ENCODE measurements at places on chromosomes 1 and 21.

GRCh38 chr1:57061369-57061768, 95.6 kb upstream of the C8B start:
- DNase-seq = no peak

DNA sequence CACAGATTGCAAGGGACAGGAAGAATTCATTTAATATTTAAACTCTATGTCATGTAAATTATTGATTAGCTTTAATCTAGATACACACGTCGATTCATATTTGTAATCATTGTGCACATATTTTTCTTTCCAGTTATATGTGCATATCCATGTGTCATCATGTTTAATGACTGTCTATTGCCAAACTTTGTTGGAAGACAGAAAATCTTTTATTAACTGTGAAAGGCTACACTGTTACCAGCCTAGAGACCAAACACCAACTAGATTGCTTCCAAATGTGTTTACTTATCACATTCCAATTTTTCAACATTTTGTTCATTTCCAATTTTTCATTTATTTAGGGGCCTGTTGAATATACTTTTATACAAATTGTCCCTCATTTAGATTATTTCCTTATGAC, 43.2 kb upstream of the CACHD1 start:
- no peak for DNase-seq

DNA sequence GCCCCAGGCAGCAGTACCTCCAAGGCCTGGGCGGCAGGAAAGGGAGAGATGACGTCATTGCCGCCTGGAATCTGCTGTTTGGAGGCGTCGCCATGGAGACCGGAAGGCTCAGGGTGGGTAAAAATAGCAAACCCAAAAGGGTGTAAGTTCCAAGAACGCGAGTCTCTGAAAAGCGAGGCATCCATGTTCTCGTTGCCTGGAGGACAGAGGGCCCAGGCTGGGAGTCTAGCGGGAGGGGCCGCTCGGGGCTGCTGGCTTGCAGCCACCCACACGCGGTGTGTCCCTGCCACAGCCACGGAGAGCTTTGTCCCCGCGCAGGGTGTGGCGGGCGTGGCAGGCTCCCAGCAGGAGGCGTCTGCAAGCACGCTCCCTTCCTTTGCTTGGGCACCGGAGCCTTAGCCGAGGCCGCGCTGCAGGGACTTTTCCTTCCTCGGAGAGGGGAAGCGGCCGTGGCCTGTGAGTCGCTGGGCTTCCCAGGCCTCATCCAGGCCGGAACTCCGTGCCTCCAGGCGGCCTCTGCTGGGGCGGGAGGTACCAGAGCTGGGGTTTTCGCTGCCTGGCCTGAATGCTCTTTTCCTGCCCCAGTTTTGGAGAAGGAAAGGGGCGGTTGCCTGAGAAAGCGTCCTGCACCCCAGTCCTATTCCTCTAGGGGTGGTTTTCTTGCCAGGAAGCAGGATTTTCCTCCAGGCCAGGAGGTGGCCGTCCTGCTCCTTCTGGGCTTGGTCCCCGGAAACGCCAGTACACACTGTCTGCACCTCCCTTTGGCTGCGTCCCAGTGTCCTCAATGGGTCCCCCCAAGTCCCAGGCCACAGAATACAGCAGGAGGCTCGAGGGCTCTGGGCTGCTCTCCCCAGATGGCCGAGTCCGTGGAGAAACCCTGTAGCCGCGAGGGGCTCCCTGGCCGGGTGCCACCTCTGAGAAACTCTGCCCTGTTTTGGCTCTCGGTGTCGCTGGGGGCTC, 15.3 kb upstream of the SKI start:
- peak; percentile 88 for DNase-seq

GRCh38 chr21:45020629-45021427, 53.6 kb upstream of the ADARB1 start:
- DNase-seq = peak; percentile 24

DNA sequence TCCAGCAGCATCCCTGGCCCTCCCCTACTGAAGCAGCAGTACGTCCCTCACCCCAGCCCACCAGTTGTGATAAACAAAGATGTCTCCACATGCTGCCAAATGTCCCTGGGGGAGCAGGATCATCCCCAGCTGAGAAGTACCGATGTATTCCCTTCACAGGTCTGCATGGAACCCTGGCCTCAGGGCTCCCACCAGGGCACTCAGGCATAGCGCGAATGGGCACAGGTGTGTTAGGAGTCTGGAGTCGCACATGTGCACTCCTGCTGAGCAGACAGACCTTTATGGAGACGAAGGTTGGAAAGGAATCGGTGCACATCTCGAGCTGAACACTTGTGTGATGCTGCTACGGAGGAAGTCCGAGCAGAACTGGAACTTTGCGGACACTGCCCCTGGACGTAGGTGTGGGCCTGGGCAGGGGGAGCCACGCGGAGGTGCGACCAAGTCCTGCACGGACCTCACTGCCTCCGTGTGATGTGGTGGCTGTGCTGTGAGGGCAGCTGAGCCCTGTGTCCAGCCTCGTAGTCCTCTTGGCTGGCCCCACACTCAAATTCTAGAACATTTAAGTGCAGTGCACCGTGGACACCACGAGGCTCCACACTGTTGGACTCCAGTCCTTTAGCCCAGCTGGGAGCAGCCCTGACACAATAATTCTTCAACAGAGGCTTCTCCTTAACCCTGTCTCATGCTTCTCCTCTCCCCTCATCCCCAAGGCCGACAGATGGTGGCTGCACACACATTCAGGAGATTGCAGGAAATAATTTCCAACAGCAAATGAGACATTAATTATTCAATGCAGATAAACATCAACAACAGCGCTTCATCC, 43.4 kb downstream of the RSPH1 start:
- no peak for DNase-seq

DNA sequence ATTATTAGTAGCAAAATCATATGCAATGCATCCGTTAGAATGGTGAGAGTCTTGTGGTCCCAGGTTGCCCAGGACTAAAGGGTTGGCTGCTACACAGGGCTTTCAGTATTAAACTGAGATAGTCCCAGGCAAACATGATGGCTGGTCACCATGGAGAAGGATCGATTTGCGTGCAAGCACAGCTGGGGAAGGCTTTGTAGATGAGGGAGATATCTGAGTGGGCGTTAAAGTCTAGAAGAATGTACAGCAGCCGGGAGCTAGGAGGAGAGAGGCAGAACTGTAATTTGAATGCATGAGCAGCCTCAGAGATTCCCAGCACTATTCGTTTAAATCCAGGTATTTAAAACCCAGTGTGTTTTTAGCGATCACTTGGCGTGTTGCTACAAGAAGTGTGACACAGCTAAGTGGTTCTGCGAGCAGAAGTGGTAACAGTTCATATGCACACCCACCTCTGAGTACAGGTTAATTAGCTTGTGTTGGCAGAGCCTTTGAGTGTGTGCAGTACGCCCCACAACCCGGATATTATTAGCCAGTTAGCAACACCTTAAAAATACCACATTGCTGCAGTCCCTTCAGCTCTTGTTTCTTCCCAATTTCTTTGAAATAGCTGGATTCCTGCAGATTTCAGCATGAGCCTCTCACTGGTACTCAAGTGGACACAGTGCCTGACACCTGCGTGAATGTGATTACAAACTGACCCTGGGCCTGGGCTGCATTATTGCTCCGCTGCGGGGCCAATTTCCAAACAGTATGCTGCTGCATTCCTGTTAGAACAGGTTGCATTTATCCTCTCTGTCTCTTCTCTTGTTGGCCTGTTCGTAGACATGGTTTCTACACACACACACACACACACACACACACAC, 67.2 kb upstream of the SCAF4 start:
- no peak for DNase-seq

DNA sequence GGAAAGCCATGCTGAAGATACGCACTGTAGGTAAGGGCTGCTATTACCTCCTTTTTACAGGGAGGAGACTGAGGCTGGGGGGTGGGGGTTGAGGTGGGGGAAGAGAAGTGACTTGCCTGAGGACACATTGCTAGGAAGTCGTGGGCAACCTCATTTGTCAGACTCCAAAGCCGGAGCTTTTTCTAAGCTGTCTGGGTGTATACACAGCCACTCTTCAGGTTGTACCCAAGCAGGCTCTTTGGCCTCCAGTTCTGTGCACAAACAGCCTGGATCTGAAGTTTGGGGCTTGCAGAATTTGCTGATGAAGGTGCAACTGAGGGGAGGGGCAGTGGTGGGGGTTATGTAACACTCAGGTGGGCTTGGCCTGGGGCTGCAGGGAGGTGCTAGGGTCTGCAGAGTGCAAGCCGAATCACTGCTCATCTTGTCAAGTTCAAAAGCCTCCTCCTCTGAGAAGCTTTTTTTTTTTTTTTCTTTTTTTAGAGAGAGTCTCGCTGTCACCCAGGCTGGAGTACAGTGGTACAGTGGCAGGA, 16.9 kb downstream of the TINAGL1 start:
- no peak for DNase-seq

GRCh38 chr1:27241677-27242076, 7.2 kb downstream of the WDTC1 start:
- DNase-seq = no peak

GRCh38 chr1:25485536-25486411, 55.1 kb downstream of the MACO1 start:
- peak; percentile 31 for DNase-seq

- no peak for DNase-seq
These were observed 48.9 kb upstream of the SLC2A1 start for GRCh38 chr1:43007377-43008114.

DNA sequence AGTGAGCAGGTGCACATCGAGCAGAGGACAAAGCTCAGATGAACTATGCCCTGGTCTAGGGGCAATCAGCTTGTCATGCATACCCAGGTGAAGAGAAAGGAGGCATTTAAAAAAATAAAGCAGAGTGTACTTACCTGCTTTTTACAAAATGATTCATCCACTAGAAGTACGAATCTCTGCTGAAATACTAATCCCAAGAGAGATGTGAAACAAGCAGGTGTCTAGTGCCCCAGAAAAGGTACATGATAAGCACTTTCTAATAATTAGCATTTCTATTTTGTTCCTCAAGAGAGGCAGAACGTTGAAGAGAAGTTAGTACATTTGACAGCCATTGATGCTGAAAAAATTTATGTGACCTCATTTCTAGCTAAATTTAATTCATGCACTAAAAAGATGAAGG, 31.1 kb downstream of the CHODL start:
- DNase-seq = no peak

DNA sequence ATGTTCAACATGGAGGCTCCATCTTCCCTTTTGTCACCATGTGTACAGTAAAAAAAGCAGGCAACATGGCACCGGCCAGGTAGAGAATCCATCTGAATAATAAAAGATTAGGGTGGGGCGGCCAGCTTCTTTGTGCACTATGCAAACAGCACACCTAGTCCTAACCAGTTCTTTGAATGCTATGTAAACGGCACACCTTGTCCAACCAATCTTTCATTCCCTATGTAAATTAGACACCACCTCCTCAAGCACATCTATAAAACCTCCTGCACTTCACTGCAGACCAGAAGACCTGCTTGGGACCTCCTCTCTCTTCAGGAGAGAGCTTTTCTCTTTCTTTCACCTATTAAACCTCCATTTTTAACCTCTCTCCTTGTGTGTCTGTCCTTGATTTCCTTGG, 28.2 kb downstream of the TFB2M start:
- DNase-seq = no peak

DNA sequence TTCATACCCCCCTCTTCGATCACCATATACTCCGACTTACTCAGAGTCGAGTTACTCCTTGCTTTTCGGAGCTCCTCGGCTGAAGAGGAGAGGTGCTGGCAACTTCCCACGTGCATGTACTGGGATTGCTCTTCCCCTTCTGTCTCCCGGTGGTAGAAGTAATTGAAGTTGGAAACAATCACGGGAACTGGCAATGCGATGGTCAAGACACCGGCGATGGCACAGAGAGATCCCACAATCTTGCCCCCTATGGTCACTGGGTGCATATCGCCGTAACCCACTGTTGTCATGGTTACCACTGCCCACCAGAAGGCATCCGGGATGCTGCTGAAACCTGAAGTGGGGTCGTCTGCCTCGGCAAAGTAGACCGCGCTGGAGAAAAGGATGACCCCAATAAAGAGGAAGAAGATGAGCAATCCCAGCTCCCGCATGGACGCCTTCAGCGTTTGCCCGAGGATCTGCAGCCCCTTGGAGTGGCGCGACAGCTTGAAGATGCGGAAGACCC, 1.5 kb downstream of the KCNA3 start:
- DNase-seq = peak; percentile 61

All from posterior cingulate gyrus (tissue), 11 donors.